Cerebellar nuclear complex (tissue), 1 donor: ENCODE measurements at places on chromosomes 13 and 19.

DNA sequence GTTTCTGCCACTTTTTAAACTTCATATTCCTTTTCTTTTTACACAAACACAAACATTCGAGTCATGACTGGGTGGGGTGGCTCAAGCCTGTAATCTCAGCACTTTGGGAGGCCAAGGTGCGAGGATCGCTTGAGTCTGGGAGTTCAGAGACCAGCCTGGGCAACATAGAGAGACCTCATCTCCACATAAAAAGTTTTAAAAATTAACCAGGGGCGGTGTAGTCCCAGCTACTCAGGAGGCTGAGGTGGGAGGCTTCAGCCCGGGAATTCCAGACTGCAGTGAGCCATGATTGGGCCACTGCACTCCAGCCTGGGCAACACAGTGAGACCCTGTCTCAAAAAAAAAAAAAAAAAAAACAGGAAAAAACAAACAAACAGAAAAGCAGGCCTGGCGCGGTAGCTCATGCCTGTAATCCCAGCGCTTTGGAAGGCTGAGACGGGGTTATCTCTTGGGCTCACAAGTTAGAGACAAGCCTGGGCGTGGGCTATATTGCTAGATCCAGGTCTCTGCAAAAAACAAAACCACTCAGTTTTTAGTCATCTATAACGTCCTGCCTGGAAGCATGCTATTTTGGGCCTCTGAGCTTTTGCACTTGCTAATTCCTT, 583 bp upstream of the BAX start:
- DNase-seq: no peak

DNA sequence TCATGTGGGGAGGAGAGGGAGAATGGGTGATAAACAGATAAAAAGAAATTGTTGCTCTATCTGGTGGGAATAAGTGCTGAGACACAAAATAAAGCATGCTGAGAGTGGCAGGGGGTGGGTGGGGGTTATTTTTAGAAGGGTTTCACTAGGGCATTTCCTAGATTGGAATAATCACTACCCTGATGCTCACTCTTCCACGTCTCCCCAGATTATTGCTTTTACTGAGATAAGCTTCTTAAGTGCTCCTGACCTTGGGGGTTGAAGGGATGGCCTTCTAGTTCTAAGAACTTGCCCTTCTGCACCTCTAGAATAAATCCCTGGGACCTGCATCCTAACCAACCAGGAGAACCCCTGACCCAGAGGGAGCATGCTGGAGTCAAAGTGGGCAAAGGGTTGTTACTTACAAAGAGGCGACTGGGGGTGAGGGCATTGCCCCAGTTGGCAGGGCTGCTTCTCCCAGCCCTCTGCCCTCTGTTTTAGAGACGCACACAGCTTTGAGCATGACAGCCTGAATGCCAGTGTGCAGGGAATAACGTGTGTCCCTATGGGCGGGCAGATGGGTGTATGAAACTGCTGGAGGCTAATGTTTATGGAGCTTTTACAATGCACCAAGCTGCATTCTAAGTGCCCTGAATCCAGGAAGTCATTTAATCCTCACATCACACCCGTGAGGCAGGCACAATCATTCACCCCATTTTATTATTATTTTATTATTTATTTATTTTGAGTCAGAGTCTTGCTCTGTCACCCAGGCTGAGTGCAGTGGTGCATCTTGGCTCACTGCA, 743 bp downstream of the RDH8 start:
- DNase-seq: no peak

GRCh38 chr13:97109841-97110492, 112.2 kb upstream of the MBNL2 start:
- peak; percentile 50 for DNase-seq

GRCh38 chr19:27972291-27973040, 1240.5 kb downstream of the UQCRFS1 start:
- DNase-seq: no peak

- no peak for DNase-seq
Observed at GRCh38 chr19:39410017-39410830, 2.2 kb upstream of the PLEKHG2 start.

GRCh38 chr13:22594041-22594440, 586.7 kb upstream of the SGCG start:
- DNase-seq: peak; percentile 49

GRCh38 chr13:75384879-75385707, 96.9 kb downstream of the TBC1D4 start:
- no peak for DNase-seq

DNA sequence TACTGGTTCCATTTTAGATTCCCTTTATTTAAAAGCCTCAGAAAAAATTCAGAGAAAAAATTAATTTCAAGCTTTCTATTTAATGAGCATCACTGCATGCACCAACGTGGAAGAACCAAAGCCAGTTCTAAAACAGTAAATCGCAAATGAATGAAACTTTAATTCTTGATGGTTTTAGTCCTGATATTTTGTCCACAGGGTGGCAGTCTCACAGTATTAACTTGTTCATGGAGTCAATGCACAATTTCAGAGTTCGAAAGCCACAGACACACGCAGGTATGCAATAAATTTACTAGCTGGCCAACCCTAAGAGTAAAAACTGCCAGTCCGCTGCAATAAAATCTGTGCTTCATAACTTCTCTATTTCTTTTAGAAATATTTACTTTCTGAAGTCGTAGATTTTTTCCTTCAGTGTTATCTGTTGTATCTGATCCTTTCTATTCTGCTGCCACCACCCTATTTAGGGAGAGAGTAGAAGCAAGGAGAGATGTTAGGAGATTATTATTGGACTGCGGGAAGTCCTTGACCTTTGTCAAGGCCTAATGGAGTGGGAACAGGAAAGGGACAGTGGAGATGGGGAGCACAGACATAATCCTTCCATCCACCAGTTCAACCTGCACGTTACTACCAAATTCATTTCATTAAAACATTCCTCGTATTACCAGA, 7.0 kb upstream of the WBP4 start:
- DNase-seq: no peak

DNA sequence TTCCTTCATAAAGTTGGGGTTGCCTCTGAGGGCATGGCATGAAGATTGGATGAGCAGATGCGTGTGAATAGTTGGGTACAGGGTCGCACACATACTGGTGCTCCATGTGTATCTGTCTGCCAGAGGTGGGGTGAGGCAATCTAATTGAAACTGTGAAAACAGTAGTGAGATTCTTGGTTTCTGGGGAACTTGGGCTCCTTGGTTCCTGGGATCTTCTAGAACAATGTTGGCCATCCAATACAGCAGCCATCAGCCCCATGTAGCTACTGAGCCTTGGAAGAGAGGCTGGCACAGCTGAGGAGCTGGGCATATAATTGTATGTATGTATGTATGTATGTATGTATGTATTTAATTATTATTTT, 616 bp downstream of the FCHO1 start:
- no peak for DNase-seq

DNA sequence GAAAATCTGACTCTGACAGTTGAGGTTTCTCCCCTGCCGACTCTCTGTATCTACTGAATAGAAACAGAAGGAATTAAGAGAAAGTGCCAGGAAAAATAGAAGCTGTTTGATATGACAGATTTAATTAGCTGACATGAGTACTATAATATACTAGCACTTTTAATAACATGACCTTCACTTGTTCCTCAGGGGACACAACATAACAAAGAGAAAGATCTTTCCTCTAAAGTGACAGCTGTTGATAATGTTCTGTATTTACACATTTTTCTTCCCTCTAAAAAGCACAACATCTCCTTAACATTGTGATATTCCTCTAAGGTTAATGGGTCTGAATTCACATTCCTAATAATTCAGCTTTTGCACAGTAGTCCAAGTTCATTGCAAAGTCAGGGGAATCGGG, 1136.0 kb downstream of the PCDH17 start:
- no peak for DNase-seq

GRCh38 chr13:33497146-33497845, 211.7 kb upstream of the STARD13 start:
- no peak for DNase-seq

- no peak for DNase-seq
Observed at GRCh38 chr13:29892151-29892550, 41.7 kb upstream of the UBL3 start.

- no peak for DNase-seq
Observed at GRCh38 chr19:53131727-53132126, 983 bp downstream of the ZNF415 start.

DNA sequence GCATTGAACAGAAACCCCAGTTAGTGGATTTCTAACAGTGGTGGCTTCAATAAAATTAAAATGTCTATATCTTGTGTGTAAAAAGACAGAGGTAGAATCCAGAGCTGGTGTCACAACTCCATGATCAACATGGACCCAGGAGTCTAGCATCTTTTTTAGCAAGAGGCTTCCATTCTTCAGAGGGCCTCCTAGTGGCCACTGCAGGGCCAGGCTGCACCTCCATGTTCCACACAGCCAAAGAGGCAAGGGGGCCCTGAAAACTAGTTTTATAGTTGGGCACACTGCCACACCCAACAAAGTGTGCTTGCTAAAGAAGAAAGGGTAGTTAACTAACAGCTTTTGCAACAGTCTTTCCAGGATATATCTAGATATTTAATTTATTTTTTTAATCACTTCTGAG, 12.9 kb downstream of the N4BP2L1 start:
- no peak for DNase-seq

DNA sequence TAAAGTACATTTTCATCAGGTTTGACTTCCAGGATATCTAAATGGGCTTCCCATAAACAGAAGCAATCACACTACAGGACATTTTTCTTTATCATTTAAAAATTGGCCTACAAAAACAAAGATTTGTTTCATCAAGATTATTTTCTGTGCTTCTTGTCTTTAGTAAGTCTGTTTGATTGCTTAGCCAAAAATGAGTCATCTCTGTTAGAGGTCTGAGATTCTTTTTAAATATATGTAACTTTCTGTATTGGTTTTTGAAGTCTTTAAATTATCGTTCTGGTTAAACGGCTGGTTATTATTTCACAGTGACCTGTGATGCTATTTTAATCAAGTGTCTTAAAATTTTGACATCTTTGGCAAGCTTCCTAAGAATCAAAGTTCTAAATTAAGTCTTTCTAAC, 62.7 kb downstream of the SLITRK1 start:
- DNase-seq: no peak

GRCh38 chr13:32045982-32046785, 14.6 kb downstream of the FRY start:
- no peak for DNase-seq

- DNase-seq: no peak
Observed at GRCh38 chr19:17520865-17521264, 9.4 kb downstream of the PGLS start.

DNA sequence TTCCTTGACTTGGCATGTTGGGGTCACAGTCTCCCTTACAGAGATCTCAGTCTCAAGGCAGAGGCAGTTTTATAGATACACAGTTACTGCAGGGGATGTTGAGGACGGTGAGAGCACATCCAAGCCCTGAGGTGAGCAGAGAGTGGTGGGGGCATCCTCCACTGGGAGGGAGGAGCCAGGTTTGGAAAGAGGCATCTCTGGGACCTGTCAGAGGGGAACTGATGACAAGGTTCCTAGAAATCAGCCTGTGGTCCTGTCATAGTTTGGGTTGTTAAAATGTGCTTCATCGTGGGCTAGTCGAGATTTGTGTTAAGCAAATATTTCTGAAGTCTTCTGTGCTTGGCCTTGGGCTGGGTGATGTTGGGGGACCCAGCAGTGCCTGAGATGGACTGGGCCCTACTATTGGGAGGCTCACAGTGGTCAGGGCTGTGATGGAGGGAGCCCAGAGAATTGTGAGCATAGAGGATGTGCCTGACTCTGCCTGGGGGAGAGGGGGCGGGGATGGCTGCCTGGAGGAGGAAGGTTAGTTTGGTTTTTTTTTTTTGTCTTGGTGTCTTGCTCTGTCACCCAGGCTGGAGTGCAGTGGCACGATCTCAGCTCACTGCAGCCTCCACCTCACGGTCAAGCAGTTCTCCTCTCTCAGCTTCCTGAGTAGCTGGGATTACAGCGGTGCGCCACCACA, 3.9 kb downstream of the SUPT5H start:
- no peak for DNase-seq

- no peak for DNase-seq
Observed at GRCh38 chr13:65582160-65582559, 1648.0 kb downstream of the PCDH9 start.

DNA sequence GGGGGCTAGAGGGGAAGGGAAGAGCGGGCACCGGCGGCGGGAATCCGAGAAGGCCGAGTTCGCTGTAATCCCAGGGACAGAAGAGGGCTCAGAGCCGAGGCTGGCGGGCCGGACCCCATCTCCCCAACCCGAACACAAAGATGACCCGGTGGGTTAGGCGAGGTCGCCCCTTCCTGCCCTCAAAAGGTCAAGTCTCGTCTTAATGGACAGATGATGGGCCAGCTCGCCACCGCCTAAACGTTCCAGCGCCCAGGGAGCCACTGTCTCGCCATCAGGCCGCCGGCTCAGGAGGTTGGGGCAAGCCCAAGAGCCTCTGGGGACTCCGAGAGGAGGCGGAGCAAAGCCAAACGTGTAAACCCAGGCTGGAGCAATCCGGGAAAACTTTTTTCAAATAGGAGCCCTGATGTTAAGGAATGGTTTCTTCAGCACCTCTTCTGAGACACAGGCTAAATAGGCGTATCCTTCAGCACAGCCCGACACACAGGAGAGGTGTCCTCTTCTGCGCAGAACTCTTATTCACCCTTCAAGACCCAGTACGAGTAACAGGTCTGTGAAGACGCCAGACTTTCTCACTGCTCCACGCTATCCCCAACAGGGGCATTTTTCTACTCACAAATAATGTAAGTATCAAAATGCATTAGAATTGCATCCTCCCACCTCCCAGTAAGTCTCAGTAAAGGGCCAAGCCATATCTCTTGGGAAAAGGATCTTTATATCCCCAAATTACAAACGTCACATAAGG, 6.3 kb upstream of the POU4F1 start:
- no peak for DNase-seq

DNA sequence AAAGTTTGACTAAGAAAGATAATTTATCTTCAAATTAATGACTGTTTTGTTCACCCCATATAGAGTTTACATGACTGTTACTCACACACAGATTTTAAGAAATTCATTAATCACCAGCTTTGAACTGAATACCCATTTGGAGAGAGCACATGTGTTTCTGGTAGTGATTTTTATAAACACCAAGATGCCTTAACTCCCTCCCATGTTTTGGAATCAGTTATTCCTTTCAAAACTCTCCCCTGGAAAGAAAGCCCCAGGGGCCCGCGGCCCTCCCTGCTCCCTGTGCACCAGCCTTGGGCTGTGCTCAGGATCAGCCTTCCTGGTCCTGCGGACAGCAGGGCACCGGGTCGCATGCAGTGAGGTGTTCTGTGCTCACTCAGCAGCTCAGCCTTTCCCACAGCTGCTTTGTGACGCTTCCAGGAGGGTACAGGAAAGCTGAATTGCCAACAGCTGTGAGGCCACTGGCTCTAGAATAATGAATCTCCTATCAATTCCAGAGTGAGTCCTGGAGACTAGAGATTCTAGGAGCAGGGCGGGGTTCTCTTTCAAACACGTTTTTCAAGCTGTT, 483.2 kb downstream of the EFNB2 start:
- DNase-seq: no peak

GRCh38 chr19:6047741-6048251, 62.5 kb downstream of the RFX2 start:
- no peak for DNase-seq

DNA sequence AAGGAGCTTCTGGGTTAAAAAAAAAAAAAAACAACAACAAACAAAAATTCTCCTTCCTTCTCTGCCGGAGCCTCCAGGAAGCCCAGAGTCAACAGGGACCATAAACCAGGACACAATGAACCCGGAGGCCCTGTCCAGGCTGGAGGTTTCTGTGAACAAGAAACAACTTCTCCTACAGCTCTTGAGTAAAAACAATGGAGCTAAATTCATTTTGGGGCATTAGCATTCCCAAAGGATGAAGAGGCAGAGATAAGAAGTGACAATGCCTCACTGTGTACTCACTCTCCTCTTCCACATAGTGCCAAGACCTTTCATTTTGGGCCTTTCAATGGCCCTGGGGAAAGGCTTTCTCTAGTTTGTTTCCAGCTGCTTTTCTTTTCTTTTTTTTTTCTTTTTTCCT, 9.0 kb downstream of the RHPN2 start:
- DNase-seq: no peak

- no peak for DNase-seq
Observed at GRCh38 chr19:2628597-2628996, 73.9 kb downstream of the GNG7 start.
